Breast epithelium (tissue), 4 donors: ENCODE measurements at places on chromosomes 11 and 22. TPM values are rescaled to one million over a fixed set of nuclear protein-coding genes. Genes with fewer than 3 reads are reported as not detected.

- no peak for DNase-seq
- no peaks in the 10 kb centered on the region for H3K4me1 ChIP-seq
- no peak overlapping the region for H3K4me3 ChIP-seq
- H3K27me3 ChIP-seq: no peaks in the 10 kb centered on the region
- H3K36me3 ChIP-seq: no peaks in the 10 kb centered on the region
- H3K27ac ChIP-seq: no peak overlapping the region
Observed at GRCh38 chr11:65809496-65809895, 22.6 kb downstream of the OVOL1 start.

DNA sequence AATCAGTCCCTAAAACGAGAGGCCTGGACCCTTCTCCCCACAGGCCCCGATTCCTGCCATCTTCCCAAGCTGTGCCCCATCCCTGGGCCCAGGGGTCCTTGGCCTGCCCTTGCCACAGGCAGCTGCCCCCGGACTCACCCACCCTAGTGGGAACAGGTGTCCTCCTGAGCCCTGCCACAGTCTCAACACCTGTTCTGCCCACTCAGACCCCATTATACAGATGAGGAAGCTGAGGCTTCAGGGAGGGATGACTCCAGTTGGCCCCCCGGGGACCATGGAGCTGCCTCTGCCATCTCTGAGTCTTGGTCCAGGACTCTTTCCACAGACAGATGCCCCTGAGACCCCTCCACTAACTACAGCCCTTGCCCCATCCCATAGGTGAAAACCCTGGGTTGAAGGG is 15.9 kb downstream of the MYBPC3 start:
- no peak overlapping the region for H3K4me3 ChIP-seq
- H3K27me3 ChIP-seq: no peaks in the 10 kb centered on the region
- DNase-seq: no peak

DNA sequence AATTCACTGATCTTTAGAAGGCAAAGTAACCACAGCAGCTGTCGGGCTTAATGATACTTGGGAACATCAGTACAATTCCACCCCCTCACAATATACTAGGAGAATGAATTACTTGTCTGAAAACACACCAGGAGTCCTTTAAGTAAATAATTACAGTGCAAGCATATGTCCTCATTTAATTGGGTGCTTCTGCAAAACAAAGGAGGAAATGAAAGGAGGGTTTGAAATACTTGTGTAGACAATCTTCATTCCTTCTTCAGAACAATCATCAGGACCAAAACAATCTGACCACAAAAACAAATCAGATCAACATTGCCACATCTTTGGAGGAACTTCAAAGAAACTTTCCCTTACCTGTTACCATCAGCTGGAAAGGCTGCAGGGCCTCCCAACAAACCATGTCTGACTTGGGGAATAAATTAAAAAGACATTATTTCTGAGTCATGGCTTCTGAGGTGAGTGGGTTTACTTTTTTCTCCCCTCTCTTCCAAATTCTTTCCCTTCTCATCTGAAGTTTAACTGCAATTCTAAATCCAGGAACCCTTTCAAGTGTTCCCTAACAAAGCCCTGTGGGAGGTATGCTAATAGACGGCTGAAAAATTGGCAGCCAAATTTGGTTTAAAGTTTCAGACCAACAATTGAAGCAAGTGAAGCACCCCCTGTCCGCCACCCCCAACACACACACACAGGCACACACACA is 12.5 kb upstream of the CCDC117 start:
- no peaks in the 10 kb centered on the region for H3K36me3 ChIP-seq
- no peak for DNase-seq
- peak overlapping the region; percentile 15 for H3K27ac ChIP-seq
- no peaks in the 10 kb centered on the region for H3K4me1 ChIP-seq
- H3K4me3 ChIP-seq: peak overlapping the region; percentile 5

GRCh38 chr11:43547889-43548381 is 132.6 kb upstream of the HSD17B12 start:
- H3K27me3 ChIP-seq: peaks cover 12% of the 10 kb centered on the region

- DNase-seq: peak; percentile 35
- peak overlapping the region; percentile 80 for H3K4me3 ChIP-seq
- H3K27me3 ChIP-seq: no peaks in the 10 kb centered on the region
- peak overlapping the region; percentile 88 for H3K27ac ChIP-seq
Observed at GRCh38 chr11:30583476-30584280, 2.5 kb downstream of the MPPED2 start.

DNA sequence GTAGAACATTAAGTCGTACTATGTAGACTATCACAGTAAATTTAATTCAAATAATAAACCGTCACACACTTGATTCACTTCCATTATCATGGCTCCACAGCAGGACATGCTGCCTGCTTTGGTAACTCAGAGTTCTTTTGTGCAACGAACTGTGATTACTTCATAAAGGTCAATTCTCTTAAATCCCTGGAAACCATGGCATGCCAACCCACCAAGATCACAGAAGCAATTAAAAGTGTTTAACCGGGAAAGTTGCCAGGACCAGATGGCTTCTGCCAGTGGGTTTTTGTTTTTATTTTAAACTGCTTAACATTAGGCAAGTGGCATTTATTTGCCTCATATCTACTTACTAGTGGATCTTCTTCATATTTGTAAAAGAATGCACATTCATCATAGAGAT is 1162.1 kb downstream of the DLG2 start:
- no peak for DNase-seq
- H3K36me3 ChIP-seq: no peaks in the 10 kb centered on the region
- no peak overlapping the region for H3K4me3 ChIP-seq
- H3K4me1 ChIP-seq: no peaks in the 10 kb centered on the region
- H3K27ac ChIP-seq: no peak overlapping the region
- H3K27me3 ChIP-seq: no peaks in the 10 kb centered on the region

OR8D1 gene
- total RNA-seq: not detected

PRMT3 gene
- 18.4 TPM for total RNA-seq

CCDC188 gene
- not detected for total RNA-seq

TEX12 gene
- not detected for total RNA-seq
